ENCODE measurements at places on chromosomes 6 and 20. TPM values are rescaled to one million over a fixed set of nuclear protein-coding genes. Genes with fewer than 3 reads are reported as not detected.

AIF1 gene
- 13.4 TPM for polyA plus RNA-seq

TMEM170B gene
- 6.1 TPM for polyA plus RNA-seq

KCNB1 gene
- polyA plus RNA-seq = 7.1 TPM

NOTCH4 gene
- polyA plus RNA-seq = 19.9 TPM

SCRT2 gene
- polyA plus RNA-seq = not detected

ETV7 gene
- not detected for polyA plus RNA-seq

DNA sequence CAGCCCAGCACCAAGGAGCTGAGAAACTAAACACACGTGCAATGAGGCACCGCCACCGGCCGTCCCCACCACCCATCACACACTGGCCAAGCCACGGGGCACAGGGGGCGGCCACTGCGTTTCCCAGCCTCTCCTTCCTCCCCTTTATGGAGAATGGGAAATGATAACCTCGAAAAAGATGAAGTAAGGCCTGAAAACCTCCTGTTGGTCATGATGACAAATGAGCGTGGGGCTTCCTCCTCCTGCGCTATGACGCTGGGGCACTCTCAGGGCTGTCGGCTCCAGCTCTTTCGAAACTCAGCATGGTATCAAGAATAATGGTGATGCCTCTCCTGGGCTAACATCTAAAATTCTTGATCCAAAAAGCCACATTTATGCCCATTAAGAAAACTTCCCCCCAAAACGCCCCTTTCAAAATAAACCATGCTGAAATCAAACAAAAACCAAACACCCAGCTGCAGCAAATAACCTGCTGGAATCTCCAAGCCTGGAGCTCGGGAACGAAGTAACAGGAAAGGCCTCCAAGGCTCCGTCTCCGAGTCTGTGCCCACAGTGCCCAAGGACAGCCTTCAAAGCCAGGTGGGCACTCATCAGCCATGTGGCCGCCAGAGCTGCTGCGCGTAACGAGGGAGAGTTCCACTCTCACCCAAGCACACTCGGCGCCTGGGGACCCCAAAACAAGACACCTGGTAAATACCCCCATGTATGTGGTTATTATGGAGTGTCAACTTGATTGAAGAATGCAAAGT lies 50.0 kb downstream of the TAF4 start:
- DNase-seq = no peak

DNA sequence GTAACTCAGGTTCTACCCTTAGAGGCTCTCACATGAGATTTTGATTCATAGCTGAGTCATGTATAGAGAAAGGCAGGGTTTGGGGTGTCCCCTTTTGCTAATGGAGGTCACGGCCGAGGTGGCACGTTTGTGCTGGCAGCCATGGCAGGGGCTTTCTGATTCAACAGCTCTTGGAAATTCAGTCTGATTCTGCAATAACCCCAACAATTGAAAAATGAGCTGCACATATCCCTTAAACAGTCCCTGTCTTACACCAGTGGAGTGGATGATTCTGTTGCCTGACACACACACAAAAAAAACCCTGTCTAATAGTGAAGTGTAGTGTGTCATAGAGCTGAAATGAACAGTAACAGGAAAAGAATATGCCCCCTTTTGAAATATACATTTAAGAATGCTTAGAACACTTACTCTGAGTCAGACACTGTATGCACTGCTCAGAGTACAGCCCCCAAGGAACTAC lies 40.4 kb upstream of the ARG1 start:
- DNase-seq = no peak

DNA sequence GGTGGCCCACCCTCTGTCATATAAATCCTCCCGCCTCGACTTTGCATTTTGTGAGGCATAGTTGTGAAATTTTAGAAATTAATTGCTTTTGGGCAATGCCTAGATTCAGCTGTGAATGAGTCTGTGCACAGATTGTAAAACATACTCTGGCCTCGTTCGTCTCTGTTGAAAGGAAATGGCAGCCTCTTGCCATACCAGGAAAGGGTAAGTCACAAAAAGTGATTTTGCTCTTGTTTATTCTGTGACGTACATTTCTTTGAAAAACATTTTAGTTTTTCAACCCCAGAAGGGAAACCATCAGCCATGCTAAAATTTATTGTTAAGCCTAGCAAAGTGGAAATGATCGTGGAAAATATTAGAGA lies 15.3 kb upstream of the EXOC2 start:
- DNase-seq = no peak

GRCh38 chr6:133834472-133835170 lies 54.3 kb upstream of the TCF21 start:
- DNase-seq = no peak

DNA sequence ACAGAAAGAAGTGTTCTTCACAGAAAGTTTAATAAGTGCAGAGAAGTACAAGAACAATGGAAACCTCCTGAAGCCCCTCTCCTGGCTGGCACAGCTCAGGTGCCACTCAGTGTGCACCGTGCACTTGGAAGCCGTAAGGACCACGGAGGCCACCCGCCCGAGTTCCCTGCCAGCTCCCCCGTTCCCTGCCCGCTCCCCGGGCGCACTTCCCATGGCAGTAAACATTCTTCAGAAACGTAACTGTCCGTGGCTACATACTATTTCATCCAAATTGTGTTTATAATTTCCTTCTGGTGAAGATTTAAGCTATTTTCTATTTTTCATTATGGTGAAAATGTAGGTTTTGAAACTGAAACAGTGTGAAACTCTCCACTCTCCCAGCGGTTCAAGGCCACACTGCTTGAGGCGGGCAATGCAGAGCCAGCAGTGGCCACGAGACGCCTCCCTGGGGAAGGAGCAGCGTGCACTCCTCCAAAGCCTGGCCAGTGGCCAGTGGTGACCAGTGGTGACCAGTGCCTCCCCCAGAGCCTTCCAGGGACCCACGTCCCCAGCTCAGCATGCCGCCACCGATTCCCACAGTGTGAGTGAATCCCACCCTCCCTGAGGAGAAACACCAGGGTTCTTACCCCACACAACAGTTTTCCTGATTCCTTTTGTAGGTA lies 46.4 kb downstream of the TAF4 start:
- no peak for DNase-seq

- no peak for DNase-seq
Observed at GRCh38 chr20:50690650-50691572, at the start of gene RIPOR3. Gene RIPOR3, minus strand, starts transcription at chr20:50691542. Its CDS starts 414 bp downstream, at chr20:50691128.

DNA sequence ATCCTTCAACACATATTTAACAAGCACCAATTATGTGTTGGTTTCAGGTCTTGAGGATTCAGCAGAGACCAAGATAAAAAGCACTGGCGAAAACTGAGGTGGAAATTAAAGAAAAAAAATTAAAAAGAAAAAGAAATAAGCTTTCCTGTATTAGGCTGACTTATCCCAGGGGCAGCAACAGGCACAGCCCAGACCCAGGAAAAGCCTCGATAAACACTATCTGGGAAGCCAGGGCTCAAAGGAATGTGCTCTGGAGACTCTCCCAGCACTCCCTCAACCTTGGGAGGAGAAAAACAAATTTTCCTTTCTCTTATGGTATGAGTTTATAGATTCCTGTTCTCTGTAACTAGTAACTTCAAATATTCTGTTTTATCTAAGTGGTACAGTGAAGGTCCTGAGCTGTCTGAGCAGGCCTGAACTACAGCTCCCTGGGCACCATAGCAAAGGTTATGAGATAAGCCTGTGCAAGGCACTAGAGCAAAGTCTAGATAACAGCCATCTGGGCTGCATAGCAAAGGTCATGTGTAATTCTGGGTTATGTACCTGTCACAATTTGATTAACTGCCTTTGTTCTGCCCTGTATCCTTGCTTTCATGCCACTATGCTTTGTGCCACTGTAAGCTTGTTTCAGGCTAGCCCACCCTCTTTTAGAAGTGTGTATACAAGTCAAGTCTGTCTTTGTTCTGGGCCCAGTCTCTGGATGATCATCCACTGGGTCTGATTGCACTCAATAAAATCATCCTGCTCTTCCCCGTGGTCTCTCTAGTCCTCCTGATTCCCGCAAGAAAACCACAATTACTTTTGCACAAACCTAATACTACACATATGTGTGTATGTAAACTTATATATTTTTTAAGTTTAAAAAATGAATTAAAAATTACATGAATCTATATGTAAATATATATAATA lies 54.0 kb downstream of the IL22RA2 start:
- no peak for DNase-seq

DNA sequence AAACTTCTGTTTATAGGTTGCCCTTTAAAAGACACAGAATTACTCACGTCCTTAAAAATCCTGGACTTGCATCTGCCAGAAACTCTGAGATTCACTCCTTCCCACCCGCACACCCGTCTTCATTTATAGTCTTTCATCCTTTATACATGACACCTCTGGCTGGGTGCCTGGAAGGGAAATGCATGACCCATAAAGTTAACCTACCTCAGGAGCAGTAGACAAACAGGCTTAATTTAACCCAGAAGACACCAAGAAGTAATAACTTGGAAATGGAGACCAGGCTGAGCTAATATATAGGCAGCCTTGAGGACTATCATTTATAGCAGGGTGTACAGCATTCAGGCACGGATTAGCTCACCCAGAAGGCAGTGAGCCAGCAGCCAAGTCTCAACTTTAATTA lies 429.0 kb upstream of the NRSN1 start:
- no peak for DNase-seq

- no peak for DNase-seq
Observed at GRCh38 chr6:75268988-75269354, 15.6 kb downstream of the TMEM30A start.

DNA sequence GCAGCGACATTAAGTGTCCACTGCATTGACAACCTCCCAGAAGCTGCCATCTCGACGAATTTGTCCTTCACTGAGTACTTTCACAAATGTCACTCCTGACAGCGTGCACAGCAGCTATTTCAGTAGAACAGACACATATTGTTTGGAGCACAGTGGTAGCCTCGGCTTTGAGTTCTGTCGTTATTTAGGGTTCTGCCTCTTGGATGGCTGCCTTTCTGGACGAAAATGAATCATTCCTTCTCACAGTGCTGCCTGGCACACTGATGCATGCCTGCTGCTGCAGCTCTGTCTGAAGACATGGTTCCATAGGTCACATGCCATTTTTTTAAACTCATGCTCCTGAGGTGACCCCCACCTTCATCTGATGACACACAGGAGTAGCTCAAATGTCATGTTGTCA lies 477.0 kb downstream of the C6orf118 start:
- DNase-seq = no peak

DNA sequence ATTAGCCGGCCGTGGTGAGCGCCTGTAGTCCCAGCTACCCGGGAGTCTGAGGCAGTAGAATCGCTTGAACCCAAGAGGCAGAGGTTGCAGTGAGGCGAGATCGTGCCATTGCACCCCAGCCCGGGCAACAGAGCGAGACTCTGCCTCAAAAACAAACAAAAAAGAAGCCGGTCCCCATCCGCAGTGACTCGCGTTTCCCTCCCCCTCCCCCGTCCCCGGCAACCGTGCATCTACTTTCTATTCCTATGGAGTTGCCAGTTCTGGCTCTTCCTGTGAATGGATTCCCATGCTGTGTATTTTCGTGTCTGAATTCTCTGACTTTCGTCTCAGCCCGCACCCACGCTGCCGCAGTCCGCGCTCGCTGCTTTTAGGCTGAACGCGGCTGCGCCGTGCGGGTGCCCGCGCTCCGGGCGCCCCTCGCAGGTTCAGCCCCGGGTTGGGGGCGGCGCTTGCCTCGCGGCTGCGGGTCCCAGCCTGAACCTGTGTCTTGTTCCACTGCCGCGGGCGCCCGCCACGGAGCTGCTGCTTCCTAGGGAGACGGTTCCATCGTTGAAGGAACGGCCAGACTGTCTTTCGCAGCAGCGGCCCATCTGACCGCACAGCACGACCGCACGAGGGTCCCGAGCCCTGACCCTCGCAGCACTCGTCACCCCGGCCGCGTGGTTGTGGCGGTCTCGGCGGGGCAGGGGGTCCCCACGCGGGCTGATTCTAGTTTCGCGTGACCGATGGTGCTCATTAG lies 1.1 kb upstream of the MRGBP start:
- no peak for DNase-seq

- no peak for DNase-seq
Observed at GRCh38 chr20:18853946-18854646, 40.5 kb downstream of the SCP2D1 start.

GRCh38 chr6:56541030-56541600 lies 101.6 kb downstream of the DST start:
- DNase-seq = no peak

- no peak for DNase-seq
Observed at GRCh38 chr6:161394437-161394836, 120.6 kb upstream of the AGPAT4 start.

GRCh38 chr6:77620278-77620882 lies 32.5 kb upstream of the MEI4 start:
- DNase-seq = no peak

GRCh38 chr6:63672582-63673129 lies 37.1 kb downstream of the PHF3 start:
- no peak for DNase-seq

DNA sequence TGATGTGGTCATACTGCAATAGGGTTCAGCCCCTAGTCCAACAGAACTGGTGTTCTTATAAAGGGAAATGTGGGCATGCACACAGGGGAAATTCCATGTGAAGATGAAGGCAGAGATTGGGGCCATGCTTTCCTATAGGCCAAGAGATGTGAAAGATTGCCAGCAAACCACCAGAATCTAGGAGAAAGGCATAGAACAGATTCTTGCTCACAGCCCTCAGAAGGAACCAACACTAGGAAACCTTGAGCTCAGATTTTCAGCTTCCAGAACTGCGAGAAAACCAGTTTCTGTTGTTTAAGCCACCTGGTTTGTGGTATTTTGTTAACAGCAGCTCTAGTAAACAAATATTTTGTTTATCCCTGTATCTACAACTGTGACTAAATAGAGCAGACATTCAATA lies 197.6 kb upstream of the CITED2 start:
- DNase-seq = no peak

DNA sequence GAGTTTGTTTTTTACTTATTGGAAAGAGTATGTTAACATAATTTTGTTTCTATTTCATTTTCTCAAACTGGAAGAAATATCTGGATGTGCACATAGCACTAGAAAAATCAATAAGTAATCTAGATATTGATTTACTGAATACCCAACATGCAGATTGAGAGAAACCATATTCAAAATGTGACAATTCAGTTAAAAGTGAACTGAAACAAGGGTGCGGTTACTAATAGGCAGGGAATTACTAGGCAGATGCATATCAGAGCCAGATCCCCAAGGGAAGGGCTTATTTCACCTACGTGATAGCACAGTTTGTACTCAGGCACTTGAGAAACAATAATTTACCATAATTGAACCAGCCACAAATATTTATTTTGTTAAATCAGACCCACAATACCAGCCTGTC lies 493.1 kb upstream of the FLRT3 start:
- no peak for DNase-seq

Data from forelimb muscle (tissue), 1 donor.